ENCODE measurements at places on chromosomes 3 and 15.
A peak's percentile ranks its signal among the peaks of the same experiment; 100 is the strongest.

GRCh38 chr3:60598671-60599070 is 652.6 kb downstream of the FHIT start:
- DNase-seq = peak; percentile 60

- no peak for DNase-seq
Observed at GRCh38 chr3:48220746-48221145, 2.5 kb upstream of the CAMP start.

- DNase-seq = peak; percentile 48
Observed at GRCh38 chr3:152319831-152320617, 51.3 kb downstream of the MBNL1 start.

DNA sequence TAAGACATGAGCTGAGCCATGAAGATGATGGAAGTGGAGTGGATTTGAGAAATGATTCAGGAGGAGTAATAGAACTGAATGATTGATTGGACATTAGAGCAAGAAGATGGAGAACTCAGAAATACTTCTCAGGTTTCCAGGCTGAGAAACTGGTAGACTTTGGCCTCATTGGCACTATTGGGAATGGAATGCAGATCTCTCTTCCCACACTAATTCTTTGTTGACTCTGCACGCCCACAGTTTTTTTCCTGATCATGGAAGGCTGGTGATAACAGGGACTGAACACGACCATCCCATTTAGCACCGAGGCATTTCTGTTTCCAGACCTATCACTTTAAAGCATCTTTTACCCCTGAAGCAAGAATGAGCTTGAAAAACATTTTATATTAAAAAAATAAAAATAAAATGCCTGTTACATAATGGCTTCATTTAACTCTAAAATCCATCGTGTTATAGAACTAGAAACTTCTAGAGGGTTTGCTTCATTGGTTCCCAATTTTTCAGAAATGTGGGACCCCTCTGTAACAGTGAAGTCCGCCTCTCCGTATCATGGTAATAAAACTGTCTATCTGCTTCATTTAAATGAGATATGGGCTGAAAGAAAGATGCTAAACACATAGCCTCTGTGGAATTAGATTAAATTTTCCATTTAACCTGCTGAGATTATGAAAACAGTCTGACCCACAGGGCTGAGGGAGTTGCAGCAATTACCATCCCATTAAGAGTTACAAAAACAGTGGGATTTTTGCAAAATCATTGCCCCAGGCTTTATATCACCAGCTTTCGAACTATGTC is 562.0 kb upstream of the CFAP20DC start:
- DNase-seq = no peak

- DNase-seq = no peak
Observed at GRCh38 chr3:72930754-72931153, 42.9 kb downstream of the GXYLT2 start.

- no peak for DNase-seq
Observed at GRCh38 chr3:23240171-23240785, 37.2 kb downstream of the UBE2E2 start.

DNA sequence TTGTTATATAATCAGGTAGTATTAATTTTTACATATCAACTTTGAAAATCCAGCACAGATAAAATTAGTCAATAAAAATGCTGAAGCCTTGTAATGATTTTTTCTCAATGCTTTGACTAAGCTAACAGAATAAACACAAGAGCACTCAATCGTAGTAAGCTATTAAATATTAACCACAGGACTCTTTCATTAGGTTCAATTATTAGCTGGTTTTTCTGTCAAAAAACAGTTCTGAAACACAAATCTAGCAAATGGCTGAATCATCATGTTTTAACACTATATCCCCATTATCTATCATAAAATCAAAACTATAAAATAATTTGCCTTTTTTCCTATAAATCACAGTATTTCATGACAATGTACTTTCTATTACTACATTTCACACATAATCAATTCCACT is 69.6 kb downstream of the PLOD2 start:
- DNase-seq = no peak

- no peak for DNase-seq
Observed at GRCh38 chr15:43912208-43912607, 85.4 kb downstream of the WDR76 start.

DNA sequence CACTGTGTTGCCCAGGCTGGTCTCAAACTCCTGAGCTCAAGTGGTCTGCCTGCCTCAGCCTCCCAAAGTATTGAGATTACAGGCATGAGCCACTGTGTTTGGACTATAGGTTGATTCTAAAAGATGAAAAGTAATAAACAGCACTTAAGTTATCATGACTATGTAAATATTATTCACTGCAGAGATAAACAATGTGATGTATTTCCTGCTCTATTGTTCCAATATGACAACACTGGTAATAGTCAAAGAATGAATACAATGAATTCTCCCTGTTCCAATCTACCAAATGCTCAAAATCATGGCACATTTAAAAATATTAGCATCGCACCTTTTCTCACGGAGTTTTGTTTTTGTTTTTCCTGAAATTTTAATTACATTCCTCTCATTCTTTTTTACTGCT is 36.8 kb upstream of the TBL1XR1 start:
- no peak for DNase-seq

DNA sequence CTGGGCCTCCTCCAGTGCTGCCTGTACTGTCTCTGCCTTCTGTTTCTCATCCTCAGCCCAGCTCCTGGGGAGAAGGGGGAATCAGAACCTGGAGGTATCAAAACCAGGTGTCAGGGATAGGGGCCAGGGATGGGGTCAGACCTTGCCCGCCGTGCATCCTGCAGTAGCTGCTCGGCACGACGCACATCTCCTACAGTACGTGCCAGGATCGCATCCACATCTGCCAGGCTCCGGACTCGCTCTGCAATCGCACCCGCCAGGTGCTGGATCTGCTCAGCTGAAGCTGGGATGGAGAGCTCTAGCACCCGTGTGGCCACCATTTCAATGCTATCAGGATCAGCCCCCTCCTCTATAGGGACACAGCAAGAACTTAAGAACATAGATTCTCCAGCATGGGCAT is 1.4 kb upstream of the USP19 start:
- DNase-seq = no peak

- DNase-seq = no peak
Observed at GRCh38 chr3:179038216-179038898, 33.3 kb downstream of the ZMAT3 start.

GRCh38 chr15:69780981-69781380 is 316.7 kb downstream of the TLE3 start:
- no peak for DNase-seq

DNA sequence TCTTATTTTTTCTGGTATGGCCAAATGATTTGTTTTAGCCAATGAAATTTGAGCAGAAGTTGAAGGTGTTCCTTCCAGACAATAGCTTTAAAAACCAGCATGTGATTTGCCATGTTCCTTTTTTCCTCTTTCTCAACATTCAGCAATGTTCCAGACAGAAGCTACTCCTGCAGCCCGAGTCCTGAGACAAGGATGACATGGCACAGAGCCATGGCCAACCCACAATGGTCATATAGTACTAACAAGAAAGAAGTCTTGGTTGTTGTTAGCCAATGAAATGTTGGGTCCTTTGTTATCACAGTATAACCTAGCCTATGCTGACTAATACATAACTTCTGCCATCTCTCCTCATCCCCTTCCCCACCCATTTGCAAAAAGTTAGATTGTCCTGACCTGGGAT is 211.1 kb upstream of the STT3B start:
- DNase-seq = no peak

GRCh38 chr3:86438544-86438943 is 552.4 kb downstream of the VGLL3 start:
- DNase-seq = no peak

DNA sequence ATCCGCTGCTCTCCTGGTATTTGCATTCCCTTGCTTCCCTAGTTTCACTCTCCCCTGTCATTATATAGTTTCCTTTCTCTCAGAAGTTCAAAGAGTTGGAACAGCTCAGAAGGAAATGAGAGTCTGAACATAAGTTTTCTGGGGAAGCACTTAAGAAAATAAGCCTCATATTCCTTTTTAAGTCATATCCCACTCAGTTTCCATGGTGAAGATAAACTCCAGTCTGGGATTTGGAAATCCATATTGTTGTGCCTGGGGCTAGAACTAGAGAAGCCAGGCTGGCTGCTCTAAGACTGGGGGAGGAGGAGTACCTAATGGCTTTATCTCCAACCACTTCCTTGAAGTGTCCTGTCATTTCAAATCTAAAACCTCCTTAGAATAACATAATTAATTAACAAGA is 134.2 kb upstream of the ALCAM start:
- no peak for DNase-seq

GRCh38 chr3:151016478-151016795 is 43.9 kb upstream of the CLRN1 start:
- peak; percentile 67 for DNase-seq

- DNase-seq = peak; percentile 42
Observed at GRCh38 chr3:16587047-16587680, 18.1 kb downstream of the DAZL start.

DNA sequence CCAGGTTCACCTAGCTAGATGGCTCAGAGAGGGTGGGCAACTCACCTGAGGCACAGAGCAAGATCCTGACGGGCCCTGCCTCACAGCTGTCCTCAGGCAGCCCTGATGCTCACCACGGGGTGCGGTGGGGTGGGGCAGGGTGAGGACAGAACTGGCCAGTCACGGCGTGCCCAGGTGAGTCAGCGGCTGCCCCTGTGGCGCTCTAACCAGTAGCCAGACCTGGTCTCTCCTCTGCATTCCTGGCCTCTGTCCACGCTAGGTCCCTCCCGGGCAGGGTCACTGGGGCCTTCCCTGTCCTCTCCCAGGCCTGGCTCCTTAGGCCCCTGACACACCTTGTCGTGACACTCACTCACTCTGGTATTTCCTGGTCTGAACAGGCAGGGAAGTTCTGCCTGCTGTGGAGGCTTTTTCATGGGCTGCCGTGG is 901 bp downstream of the ALS2CL start:
- no peak for DNase-seq

- DNase-seq = peak; percentile 50
Observed at GRCh38 chr3:126685021-126685420, 19.0 kb upstream of the CHCHD6 start.

- peak; percentile 72 for DNase-seq
Observed at GRCh38 chr3:154884952-154885351, 195.2 kb upstream of the MME start.

GRCh38 chr15:57505056-57505715 is 86.5 kb upstream of the MYZAP start:
- peak; percentile 63 for DNase-seq

- DNase-seq = no peak
Observed at GRCh38 chr15:90882781-90883525, 1.4 kb upstream of the FES start.

- no peak for DNase-seq
Observed at GRCh38 chr15:52760562-52760961, 29.6 kb downstream of the ONECUT1 start.

GRCh38 chr3:160078533-160078932 is 89.9 kb downstream of the IL12A start:
- no peak for DNase-seq

DNA sequence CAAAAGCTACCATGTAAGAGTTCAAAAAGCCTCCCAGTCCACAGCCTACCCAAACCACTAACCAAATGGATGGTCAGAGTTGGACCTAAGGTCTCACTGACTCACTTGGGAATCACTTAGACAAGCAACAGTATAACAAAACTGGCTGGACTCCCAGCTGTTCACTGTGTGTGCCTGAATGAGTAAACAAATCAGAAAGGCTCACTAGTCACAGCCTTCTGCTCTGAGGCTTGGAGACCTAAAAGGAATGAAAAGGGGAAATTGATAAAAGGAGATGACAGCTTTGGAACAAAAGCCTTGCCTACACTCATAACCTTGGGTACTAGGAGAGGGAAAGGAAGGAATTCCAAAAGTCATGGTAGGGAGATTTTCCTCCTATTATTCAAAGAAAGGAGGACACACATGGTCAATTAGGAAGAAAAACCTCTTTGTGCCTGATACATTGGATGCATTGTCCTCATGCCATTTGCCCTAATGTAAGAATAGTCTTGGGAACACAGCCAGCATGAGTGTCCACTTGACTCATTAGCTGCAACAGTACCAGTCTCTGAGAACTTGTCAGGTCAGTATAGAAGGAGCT is 92.3 kb downstream of the FRMD5 start:
- peak; percentile 85 for DNase-seq

DNA sequence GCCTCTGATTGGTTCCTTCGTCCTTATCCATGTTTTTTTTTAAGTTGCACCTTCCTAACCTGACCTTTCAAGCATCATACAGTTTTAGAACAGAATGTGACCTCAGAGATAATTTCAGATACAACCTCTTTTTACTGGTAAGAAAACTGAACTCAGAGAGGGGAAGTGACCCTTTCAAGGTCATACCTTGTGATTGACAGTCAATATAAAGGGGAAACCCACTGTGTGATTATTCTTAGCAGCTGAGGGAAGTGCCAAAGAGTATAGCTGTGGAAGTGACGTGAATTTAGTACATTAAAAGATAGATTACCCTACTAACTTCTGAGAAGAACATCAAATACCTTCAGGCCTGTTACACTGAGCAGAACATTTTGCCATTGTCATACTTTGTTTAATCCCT is 319.4 kb downstream of the NEK10 start:
- DNase-seq = no peak

DNA sequence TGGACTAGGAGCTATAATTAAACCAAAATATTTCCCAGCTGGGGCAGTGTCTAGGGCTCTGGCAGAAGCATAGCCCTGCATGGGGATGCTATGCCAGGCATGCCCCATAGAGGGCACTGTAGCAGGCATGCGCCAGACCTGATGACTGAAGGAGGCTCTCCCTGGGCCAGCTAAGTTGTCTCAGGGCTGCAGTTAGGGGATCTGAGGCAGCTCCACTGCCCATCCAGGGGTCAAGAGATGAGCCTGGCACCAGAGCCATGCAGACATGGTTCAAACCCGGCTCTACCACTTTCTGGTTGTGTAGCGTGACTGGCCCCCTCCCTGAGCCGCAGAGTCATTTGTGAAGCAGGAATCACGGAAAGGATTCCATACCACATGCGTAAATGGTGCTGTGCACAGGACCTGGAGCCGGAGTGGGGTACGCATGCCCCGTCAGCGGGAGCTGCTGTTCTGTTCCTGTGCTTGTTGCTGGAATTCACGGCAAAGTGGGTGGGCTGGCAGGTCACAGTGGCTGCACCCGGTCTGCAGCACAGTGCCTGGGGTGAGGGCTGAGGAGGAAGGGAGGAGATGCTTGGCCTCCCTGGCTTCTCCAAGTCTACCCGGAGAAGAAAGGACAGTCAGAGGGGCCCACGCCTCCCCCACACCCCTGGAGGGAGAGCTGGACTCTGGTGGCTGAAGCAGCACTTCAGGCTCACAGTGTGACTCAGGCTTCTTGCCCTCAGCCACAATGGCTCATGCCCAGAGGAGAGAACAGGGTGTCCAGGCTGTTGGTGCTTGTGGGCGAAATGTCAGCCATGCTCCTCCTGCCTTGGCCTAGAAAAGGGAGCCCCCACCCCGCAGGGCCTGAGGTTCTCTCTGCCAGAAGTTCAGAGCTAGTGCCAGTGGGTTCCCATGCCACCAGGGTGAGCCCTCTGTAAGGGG is 43.1 kb downstream of the DNASE1L3 start:
- DNase-seq = peak; percentile 60

GRCh38 chr3:194082743-194083636 is 53.0 kb upstream of the HES1 start:
- peak; percentile 63 for DNase-seq

Measured in fibroblast of skin of scalp (primary cell).